ENCODE measurements at places on chromosomes 11 and 22. TPM values are rescaled to one million over a fixed set of nuclear protein-coding genes. Genes with fewer than 3 reads are reported as not detected.

BBS1 gene
- total RNA-seq, result 78.3 TPM

BDNF gene
- total RNA-seq, result not detected

RAB6A gene
- total RNA-seq, result 181 TPM

TOB2 gene
- total RNA-seq, result 76.5 TPM

SEPTIN3 gene
- total RNA-seq, result not detected

UBTFL1 gene
- not detected for total RNA-seq

NLRP14 gene
- total RNA-seq, result not detected

DRD2 gene
- total RNA-seq, result not detected

PGR gene
- total RNA-seq, result 0.38 TPM

MYEOV gene
- total RNA-seq, result 0.53 TPM

PATE4 gene
- total RNA-seq, result not detected

RFPL2 gene
- not detected for total RNA-seq

DNA sequence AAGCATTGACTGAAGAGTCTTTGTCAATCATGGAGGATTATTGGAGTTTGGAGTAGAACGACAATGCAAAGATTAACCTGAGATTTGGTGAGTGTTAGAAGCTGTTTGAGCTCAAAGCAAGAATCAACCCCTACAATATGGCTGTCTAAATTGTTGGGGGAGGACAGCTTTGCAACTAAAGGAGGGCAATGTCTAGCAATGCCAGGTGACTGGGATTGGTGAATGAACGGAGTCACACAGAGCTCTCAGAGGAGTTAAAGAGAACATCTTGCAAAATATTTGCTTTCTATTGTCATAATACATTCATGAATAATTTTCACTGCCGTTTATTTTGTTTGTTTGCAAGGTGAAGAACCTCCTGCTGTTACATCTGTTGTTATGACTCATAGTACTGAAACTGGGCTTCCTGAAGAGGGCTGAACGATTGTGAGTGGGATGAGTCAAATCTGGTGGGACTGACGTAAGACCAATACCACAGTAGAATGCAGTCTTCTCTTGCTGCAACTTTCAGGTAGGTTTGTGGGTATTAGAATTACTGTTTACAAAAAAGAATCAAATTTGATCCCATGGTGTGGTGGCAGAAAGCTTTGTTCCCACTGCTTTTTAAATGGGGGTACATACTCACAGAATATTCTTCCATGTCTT lies 281.9 kb downstream of the CADM1 start:
- no peak overlapping the region for H3K4me3 ChIP-seq
- no peaks in the 10 kb centered on the region for H3K36me3 ChIP-seq
- no peaks in the 10 kb centered on the region for H3K4me1 ChIP-seq
- H3K27me3 ChIP-seq, result no peaks in the 10 kb centered on the region
- DNase-seq, result no peak

DNA sequence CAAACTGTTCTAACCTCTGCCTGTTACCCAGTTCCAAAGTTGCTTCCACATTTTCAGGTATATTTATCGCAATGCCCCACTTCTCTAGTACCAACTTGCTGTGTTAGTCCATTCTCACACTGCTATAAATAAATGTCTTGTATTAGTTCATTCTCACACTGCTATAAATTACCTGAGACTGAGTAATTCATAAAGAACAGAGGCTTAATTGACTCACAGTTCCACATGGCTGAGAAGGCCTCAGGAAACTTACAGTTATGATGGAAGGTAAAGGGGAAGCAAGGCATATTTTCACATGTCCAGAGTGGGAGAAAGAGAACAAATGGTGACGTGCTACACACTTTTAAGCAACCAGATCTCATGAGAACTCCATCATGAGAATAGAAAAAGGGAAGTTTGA lies 130.4 kb upstream of the C11orf87 start:
- no peak overlapping the region for H3K27ac ChIP-seq
- H3K4me3 ChIP-seq, result no peak overlapping the region
- no peaks in the 10 kb centered on the region for H3K27me3 ChIP-seq

DNA sequence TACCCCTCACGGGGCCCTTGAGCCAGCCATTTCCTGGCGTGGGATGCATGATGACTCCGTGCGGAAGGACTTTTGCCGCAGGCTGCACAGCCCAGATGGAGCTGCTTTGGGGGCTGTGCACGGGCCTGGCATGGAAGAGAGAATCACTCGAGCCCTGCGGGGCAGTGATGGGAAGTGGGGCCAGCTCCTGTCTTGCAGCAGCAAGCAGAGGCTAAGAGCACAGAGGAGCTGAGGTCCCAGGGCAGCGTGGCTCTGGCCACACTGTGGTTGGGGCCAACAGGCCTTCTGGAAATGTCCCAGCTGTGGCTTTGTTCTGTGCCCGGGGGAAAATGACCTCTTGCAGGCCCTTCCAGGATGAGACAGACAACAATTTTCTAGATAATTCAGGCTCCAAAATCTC lies 92.7 kb upstream of the TIMP3 start:
- DNase-seq, result no peak
- H3K27me3 ChIP-seq, result no peaks in the 10 kb centered on the region
- H3K36me3 ChIP-seq, result no peaks in the 10 kb centered on the region
- H3K4me1 ChIP-seq, result no peaks in the 10 kb centered on the region
- no peak overlapping the region for H3K27ac ChIP-seq

DNA sequence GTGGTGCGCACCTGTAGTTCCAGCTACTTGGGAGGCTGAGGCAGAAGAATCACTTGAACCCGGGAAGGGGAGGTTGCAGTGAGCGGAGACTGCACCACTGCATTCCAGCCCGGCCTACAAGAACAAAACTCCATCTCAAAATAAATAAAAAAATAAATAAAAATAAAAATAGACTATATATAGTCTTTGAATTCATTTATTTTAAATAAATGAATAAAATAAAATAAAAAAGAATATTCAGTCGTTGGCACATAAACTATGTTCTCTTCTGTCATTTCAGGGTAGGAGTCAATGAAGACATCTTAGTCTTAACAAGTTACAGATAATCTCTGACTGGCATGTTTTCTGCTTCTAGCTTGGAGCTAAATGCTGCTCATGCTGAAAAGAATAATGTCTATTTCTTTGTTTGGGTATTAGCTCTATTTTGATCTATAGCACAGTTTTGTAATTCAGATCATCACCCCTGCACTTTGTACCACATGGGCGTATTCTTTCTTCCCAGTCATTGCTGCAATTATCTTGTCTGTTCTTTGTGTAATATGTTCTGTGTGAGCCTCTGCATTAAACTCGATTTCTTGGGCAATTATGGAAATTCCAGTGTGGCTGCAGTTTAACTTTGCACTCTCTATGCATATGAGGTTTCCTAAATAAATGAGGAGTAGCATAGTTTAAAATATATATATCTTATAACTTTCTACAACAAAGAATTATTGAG lies 1.4 kb upstream of the MS4A14 start:
- no peaks in the 10 kb centered on the region for H3K36me3 ChIP-seq
- no peaks in the 10 kb centered on the region for H3K4me1 ChIP-seq
- no peaks in the 10 kb centered on the region for H3K27me3 ChIP-seq
- H3K27ac ChIP-seq, result no peak overlapping the region
- no peak for DNase-seq

GRCh38 chr11:6988506-6988905 lies 31.6 kb downstream of the ZNF214 start:
- no peak overlapping the region for H3K27ac ChIP-seq
- H3K4me1 ChIP-seq, result no peaks in the 10 kb centered on the region
- DNase-seq, result no peak
- H3K36me3 ChIP-seq, result no peaks in the 10 kb centered on the region
- no peak overlapping the region for H3K4me3 ChIP-seq

- peak; percentile 65 for DNase-seq
- no peaks in the 10 kb centered on the region for H3K36me3 ChIP-seq
- no peak overlapping the region for H3K27ac ChIP-seq
- no peaks in the 10 kb centered on the region for H3K4me1 ChIP-seq
- H3K27me3 ChIP-seq, result no peaks in the 10 kb centered on the region
- H3K4me3 ChIP-seq, result no peak overlapping the region
Measured at GRCh38 chr11:123083623-123084029, 21.7 kb upstream of the HSPA8 start.

DNA sequence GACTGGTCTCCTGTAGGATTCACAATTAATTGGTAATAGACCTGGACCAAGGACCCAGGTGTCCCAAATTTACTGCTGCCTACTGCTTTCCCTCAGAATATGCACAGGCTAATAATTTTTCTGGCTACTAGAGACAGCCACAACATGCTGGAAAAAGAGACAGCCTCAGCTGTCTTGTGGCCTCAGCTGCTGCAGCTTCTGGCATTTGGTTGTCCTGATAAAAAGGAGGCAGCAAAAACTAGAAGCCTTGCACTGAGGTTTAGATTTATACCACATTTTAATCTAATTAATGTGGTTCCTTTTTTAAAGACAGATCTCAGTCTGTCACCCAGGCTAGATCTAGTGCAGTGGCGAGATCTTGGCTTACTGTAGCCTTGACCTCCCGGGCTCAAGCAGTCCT lies 89.8 kb downstream of the BTBD10 start:
- H3K4me1 ChIP-seq, result no peaks in the 10 kb centered on the region
- H3K27ac ChIP-seq, result no peak overlapping the region
- no peak for DNase-seq
- H3K27me3 ChIP-seq, result no peaks in the 10 kb centered on the region
- no peak overlapping the region for H3K4me3 ChIP-seq
- no peaks in the 10 kb centered on the region for H3K36me3 ChIP-seq

- peaks cover 24% of the 10 kb centered on the region for H3K4me1 ChIP-seq
- peak; percentile 96 for DNase-seq
- H3K36me3 ChIP-seq, result no peaks in the 10 kb centered on the region
- H3K27ac ChIP-seq, result peak overlapping the region; percentile 83
Measured at GRCh38 chr11:47213950-47214565, 716 bp upstream of the DDB2 start.

GRCh38 chr11:134576286-134576685 lies 164.2 kb upstream of the B3GAT1 start:
- no peak for DNase-seq
- no peaks in the 10 kb centered on the region for H3K36me3 ChIP-seq
- no peaks in the 10 kb centered on the region for H3K27me3 ChIP-seq
- H3K4me3 ChIP-seq, result no peak overlapping the region

- H3K4me1 ChIP-seq, result no peaks in the 10 kb centered on the region
- no peaks in the 10 kb centered on the region for H3K27me3 ChIP-seq
- no peak for DNase-seq
- no peaks in the 10 kb centered on the region for H3K36me3 ChIP-seq
Measured at GRCh38 chr22:50703726-50704509, 31.3 kb downstream of the SHANK3 start.

DNA sequence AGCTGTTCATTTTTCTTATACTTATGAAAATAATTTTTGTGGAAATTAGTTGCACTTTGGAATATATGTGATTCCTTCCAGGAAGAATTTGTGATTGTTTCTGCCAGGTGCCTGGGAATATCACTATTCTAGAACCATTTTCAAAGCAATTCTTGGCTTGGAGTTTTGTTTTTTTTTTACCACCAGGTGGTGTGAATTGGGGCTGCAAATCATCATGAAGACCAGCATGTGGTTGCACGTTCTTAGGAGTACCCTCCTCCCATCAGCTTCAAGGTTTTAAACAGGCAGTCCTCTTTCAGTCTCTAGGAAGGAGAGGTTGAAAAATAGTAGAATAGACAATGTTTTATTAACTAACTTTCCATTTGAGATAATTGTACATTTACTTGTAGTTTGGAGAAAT lies 25.9 kb downstream of the USP47 start:
- no peaks in the 10 kb centered on the region for H3K36me3 ChIP-seq
- no peak overlapping the region for H3K4me3 ChIP-seq
- H3K4me1 ChIP-seq, result no peaks in the 10 kb centered on the region
- no peak for DNase-seq
- no peaks in the 10 kb centered on the region for H3K27me3 ChIP-seq

DNA sequence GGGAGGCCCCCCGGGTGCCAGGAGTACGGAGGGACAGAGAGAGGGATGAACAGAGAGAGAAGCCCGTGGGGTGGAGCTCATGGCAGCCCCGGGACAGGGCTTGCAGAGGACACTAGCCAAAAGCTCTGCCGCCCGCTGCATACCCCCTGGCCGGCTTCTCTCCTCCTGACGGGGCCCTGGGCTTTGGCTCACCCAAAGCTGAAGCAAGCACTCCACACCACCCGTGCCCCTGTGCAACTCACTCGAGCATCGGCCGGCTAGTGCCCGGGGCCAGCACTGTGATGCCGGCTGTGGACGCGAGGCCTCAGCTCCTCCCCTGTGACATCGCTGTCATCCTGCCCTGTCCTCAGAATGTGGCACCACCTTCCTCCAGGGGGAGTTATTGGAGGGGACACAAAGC lies 429.6 kb downstream of the BRD1 start:
- no peaks in the 10 kb centered on the region for H3K36me3 ChIP-seq
- DNase-seq, result no peak
- no peaks in the 10 kb centered on the region for H3K27me3 ChIP-seq
- H3K27ac ChIP-seq, result no peak overlapping the region

DNA sequence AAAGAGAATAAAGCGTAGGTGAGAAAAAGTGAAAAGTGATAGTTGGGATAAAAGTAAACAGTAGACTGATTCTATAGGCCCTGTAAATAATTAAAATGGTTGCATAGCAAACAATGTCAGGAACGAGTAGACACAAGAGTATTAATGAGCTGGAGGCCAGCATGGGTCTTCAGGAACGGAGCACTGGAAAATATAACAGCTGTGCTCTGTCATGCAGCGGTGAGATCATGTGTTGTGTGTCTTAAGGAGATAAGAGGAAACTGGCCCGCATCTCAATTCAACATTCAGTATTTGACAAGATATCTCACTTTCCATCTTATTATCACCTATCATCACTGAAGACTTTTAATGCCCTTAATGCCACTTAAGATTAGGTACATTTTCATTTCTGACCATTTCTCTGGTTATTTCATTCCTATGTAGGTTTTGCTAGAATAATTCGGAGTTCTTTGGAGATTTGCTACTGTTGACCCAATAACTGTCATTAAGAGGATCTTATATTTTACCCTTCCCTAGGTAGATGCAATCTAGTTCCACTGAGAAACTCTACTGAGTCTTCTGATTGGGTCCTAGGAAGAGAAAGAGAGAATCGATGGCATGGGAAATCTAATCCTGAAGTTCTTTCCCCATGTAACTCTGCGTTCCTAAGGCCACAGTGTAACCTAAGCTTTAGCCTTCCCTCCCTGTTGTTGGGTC lies 35.5 kb upstream of the VWA5A start:
- H3K36me3 ChIP-seq, result no peaks in the 10 kb centered on the region
- no peak for DNase-seq
- no peaks in the 10 kb centered on the region for H3K4me1 ChIP-seq
- H3K27me3 ChIP-seq, result no peaks in the 10 kb centered on the region
- H3K4me3 ChIP-seq, result no peak overlapping the region

GRCh38 chr11:2699531-2700414 lies at the start of gene KCNQ1OT1:
KCNQ1OT1 (minus strand) TSS chr11:2699994.
- H3K36me3 ChIP-seq, result no peaks in the 10 kb centered on the region
- peak within 1 kb of the TSS; percentile 93 for H3K27ac ChIP-seq
- peak within 1 kb of the TSS; percentile 63 for H3K4me3 ChIP-seq
- H3K27me3 ChIP-seq, result no peaks in the 10 kb centered on the region
- H3K4me1 ChIP-seq, result no peaks in the 10 kb centered on the region

DNA sequence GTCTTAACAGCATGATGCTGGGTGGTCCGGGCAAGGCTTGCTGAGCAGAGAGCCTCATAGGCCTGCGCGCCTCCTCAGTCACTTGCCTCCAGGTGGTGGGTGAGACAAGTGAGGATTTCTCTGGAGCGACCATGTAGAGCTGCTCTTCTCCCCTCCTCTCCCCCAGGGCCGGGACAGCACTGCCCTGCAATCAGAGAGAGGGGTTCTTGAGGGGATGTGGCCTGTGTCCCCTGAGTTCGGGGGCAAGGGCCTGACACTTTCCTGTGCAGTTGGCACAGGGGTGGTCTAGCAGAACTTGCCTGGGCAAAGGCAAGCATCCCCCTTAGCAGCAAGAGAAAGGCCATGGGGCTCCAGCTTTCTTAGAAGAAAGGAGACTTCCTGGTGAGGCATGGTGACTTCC lies 95.8 kb upstream of the LMO1 start:
- no peak overlapping the region for H3K4me3 ChIP-seq
- H3K27me3 ChIP-seq, result no peaks in the 10 kb centered on the region
- peak; percentile 36 for DNase-seq
- H3K4me1 ChIP-seq, result no peaks in the 10 kb centered on the region
